ENCODE measurements at places on chromosomes 11 and 22.

DNA sequence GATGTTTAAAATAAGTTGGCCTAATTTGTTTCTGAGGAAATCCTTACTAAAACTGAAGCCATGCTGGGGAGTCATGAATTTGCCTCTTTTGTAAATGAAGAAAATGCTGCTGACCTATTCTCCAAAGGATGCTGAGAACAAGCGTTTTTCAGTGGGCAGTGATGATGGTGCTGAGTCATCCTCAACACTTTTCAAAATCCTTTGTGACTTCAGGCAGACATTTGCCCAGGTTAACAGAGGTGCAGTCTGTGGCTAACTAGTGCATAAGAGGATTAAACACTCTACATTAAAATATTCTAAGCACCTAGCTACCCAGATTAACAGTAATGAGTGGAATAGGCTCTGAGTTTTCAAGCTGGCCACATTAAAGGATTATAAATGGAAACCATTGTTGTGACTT, 509.0 kb downstream of the DLG2 start:
- no peak for DNase-seq

- DNase-seq = no peak
These were observed 2.3 kb upstream of the MTNR1B start for GRCh38 chr11:92967178-92967577.

- no peak for DNase-seq
These were observed 80.1 kb downstream of the IGLL1 start for GRCh38 chr22:23499845-23500500.

GRCh38 chr11:36241497-36241896, 47.7 kb downstream of the COMMD9 start:
- no peak for DNase-seq

- no peak for DNase-seq
These were observed 2.3 kb downstream of the CTSC start for GRCh38 chr11:88335284-88335683.

- no peak for DNase-seq
These were observed 62.8 kb downstream of the DDX10 start for GRCh38 chr11:108727665-108728064.

DNA sequence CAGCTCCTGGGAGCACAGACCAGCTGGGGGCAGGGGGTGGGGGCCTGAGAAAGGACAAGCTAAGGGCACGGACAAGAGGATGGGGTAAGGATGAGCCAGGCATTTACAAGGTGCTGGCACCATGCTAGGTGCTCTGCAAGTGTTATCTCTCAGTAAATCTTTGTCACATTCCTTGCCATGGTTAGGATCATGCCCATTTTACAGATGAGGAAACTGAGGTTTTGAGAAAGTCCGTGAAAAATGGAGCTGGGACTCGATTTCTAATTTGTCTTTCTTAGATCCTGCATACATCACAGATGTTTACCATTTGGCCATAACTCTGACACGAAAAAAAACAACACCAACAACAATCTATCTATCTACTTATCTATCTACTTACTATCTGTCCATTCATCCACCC, 429.7 kb downstream of the MIAT start:
- no peak for DNase-seq

DNA sequence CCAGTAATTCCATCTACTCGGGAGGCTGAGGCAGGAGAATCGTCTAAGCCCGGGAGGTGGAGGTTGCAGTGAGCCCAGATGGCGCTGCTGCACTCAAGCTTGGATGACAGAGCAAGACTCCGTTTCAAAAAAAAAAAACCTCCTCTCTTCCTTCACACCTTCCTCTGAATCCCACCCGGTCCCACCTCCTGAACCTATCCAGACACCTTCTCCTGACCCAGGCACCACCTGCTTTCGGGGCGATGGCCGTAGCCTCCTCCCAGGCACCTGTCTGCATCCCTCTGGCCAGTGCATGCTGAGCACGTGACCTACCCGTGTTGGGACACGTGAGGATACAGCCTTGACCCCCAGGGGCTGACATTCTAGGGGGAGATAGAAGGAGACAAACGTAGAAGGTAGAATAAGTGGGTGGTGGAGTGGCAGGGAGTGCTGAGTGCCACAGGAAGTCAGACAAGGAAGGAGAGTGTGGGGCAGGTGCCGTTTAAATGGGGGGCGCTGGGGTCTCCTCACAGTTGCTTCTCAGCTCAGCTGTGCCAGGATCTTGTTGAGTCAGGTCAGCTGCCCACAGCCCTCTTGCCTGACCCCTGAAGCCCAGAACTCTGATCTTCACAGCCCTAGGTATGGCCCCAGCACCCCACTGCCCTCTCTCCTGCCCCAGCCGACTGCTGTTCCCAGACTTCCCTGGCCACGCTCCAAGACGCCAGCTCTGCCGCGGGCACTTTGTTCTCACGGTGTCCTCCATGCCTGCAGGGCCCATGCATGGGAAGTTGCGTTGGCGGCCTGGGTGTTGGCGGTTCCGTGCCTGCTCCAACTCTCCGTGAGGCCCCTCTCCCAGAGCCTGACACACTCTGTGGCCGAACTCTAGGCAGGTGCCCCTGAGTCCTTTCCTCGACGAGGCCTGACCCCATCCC, 1.2 kb upstream of the MIOX start:
- no peak for DNase-seq

DNA sequence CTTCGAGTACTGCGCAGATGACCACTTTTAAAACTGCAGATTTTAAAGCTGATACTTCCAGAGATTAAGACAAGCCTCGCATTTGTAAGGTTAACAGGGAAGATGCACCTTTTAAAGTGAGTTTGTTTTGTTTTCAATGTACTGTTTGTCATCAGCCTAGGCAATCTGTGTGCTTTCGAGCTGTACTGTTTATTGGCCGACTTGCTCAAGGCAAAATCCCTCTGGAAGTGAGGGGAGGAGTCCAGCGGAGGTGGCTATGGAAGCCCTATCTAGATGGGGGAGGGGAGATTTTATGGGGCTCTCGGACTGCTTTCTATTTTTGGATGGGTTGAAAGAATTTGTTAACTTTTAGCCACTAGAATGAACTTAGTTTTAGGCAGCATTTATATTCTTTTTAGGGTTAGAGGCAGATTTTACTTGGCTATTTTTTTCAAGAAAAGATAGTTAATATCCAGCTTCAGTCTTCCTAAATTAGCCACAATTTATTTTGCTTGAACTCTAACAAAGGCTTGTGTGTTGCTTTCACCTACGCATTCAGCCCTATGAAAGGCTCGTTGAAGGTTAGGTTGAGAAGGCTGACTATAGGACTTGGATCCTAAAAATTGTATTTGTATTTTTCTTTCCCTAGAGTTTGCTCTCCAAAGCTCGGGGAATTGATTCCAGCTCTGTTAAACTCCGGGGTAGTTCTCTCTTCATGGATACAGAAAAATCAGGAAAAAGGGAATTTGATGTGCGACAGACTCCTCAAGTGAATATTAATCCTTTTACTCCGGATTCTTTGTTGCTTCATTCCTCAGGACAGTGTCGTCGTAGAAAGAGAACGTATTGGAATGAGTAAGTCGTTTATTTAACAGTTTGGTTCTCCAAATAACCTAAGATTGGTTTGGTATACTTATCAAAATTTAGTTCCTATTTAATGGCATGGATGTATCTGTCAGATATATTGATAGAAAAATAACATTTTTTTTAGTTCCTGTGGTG, 2.1 kb downstream of the WEE1 start:
- DNase-seq = no peak

GRCh38 chr11:93652679-93653078, 8.8 kb upstream of the CEP295 start:
- no peak for DNase-seq

GRCh38 chr11:116948391-116948790, 111.0 kb upstream of the APOA1 start:
- no peak for DNase-seq

DNA sequence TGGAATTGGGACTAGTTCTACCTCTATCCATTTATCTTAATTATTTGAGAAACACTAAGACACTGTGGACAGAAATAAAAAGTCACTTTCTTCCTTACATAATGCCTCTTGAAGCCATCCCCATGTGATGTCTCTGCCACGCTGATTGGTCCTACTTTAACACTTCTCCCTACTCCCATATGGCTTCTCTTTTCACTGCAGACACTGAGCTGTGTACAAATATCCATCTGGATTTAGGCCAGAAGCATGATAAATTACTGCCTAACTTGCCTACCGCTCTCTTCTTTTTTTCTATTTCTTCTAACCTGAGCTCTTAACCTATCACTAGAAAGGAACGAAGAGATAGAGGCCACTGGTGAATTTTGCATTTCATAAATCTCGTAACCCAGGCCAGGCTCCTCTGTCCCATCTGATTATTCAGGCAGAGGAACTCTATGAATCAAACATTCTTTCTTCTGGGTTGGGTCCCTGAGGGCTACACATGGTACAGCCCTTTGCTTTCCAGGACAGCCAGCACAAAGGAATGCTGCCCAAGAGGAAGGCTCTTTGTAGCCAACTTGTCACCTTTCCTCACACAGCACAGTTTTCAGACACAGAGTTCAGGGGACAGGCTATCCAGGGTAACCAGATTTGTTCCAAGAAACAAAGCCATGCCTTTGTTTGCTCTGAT, 878.5 kb upstream of the LRRC4C start:
- DNase-seq = no peak

DNA sequence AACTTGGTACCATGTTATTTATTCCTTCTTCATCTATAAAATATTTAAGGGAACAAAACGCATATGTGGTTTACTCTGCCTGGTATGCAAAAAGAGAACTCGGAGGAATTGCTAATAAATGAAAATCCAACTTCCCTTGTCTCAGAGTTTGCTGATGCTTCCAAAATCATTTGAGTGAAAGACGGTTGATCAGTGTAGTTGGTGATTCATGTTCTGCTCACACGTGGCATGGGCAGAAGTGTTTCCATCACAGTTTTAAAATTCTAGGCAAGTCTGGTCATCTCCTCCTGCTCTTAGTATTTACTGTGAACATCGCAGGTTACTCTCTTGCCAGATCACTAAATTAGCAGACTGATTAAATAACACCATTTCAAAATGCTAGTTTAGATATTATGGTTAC, 11.9 kb upstream of the PARVB start:
- no peak for DNase-seq

GRCh38 chr11:27218421-27219038, 144.5 kb downstream of the CCDC34 start:
- DNase-seq = no peak

- no peak for DNase-seq
These were observed 29.5 kb upstream of the FCHSD2 start for GRCh38 chr11:73171436-73172161.

DNA sequence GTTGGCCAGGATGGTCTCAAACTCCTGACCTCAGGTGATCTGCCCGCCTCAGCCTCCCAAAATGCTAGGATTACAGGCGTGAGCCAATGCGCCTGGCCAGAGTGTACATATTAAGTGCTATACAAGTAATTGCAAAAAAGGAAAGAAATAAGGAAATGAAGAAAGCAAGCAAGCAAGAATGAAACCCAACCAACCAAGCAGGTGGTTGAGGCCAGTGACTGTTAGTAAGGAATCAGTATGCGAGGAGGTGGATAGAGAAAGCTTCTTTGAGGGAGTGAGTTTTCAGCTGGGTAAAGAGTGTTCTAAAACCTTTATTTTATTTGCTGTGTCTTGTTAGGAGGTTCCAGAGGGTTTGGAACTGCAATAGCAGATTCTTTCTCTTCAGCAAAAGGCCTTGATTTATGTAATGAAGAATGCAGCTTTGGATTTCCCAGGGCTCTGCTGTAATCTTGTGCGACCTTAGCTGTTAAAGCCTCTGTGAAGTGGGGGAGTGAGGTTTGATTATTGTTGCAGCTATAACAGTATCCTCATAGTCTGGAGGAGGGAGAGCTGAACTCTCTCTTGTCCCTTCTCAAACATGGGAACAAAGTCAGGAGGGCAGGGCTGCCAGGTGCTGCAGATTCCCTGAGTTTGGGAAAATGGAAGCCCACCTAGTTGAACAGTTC, 5.7 kb downstream of the AMPD3 start:
- no peak for DNase-seq

- DNase-seq = no peak
These were observed 5.6 kb downstream of the CCDC82 start for GRCh38 chr11:96384156-96384555.

DNA sequence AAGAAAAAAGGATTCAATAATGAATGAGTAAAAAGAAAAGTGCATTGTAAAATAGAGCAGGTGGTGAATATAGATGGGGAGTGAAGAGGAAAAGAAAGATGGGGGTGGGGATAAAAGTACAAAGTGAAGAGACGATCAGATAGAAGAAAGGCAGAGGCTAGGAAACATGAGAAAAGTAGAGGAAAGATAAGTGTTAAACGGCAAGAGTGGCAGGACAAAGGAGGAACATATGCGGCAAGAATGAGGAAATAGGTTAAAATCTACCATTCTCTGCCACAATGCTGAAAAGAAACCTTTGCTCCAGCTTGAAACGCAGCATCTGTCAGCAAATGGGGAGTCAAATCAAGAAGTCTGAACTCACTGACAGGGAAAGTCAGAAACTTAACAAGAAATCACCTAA, 6.8 kb downstream of the FUT4 start:
- no peak for DNase-seq

GRCh38 chr11:15053191-15053685, 20.2 kb upstream of the CALCB start:
- no peak for DNase-seq

- no peak for DNase-seq
These were observed 146.9 kb downstream of the TRIM29 start for GRCh38 chr11:119991022-119991404.

DNA sequence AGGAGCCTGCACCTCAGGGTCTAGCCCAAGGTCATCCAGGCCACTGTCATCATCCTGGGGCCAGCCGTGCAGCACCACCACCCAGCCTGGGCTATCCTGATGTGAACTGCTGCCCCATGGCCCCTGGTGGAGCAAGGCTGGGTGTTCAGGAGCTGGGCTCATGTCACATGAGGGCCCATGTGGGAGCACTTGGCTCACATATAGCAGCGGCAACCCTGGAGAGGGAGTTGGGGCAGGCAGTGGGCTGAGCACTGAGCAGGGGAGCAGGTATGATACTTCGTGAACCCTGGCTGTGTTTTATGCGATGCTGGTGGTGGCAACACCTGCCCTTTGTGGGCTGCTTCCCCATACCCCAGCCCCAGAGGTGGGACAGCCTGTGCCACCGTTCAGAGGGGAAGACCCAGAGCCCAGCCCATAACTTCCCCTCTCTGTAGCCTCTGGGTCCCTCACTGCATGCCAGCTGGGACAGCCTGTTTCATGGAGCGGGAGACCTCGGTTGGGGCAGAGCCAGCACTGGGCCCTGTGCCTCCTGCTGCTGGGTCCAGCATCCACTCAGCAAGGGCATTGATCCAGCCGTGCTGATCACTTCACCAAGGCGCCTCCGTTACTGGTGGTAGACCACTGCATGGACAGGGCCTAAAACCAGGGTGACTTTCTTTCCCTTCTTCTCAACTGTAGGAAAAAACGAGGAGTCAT, 62.5 kb upstream of the SUSD2 start:
- no peak for DNase-seq

GRCh38 chr11:8283100-8283464, 19.4 kb upstream of the LMO1 start:
- no peak for DNase-seq

DNA sequence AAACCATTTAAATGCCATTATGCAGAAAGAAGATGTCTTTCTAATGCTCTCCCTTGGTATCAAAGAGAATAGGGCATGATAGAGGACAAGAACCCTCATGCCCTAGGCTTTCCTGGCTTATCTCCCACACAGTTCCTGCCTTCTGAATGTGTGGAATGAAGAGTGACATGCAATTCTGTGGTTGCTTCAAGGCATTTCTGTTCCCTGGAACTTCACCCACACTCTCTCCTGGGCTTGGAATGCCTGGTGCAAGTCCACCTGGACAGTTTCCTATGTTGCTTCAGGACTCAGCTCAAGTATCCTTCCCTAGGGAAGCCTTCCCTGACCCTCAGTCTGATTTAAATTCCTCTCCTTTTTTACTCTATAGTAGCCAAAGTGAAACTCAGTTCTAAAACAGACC, 53.8 kb upstream of the DRD2 start:
- DNase-seq = no peak

All from activated T-helper 1 cell treated with anti-CD3 and anti-CD28 coated beads, Interleukin-2, amount 50 U/mL, for 16 hours (primary cell).